Activated CD4-positive, alpha-beta T cell treated with anti-CD3 and anti-CD28 coated beads for 48 hours (primary cell): ENCODE measurements at places on chromosomes 6 and 20.

DNA sequence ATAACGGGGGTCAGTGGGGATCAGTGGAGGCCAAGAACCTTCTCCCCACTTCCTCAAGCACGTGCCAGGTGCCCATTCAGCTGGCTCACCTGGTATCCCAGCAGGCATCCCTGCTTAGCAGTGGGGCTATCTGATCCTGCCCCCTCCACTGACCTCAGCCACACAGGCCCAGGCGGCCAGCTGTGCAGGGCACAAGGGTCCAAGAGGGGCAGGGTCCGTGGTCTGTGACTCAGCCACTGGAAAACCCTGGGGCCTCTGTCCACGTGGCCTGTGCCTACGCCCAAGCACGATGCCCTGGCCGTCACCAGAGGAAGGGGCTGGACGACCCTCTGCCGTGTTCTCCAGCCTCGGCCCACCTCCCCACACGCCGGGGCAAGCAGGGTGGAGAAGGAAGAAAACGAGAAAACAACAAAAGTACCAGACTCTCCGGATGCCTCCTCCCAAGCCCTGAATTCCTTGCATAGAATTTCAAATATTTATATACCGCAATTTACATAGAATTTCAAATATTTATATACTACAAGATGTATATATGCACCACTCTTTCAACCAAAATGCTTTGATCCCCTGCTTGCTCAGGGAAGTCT, 12.1 kb downstream of the PXDC1 start:
- no peak for DNase-seq

GRCh38 chr20:10538768-10539167, 103.7 kb downstream of the SLX4IP start:
- DNase-seq, result no peak

DNA sequence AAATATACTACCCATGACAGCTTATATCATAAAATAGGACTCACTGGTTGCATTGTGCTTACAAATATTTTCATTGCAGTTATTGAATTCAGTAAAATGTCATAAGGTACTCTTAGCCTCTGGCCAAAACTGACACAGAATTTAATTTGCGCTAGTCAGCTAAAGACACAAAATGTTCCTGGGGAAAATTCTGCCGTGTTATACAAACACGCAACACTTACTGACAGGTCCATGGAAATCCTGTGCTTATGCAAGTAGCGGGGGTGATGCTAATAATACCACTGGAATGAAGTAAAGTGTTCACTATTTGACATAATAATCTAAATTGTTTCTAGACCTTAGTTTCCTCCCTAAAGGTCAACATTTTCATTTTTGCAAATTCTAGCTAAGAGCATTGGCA, 354.4 kb upstream of the RSPO3 start:
- no peak for DNase-seq

GRCh38 chr20:9071976-9072726, 3.3 kb downstream of the PLCB4 start:
- DNase-seq, result no peak

GRCh38 chr6:33858804-33859505, 55.2 kb upstream of the MLN start:
- no peak for DNase-seq

DNA sequence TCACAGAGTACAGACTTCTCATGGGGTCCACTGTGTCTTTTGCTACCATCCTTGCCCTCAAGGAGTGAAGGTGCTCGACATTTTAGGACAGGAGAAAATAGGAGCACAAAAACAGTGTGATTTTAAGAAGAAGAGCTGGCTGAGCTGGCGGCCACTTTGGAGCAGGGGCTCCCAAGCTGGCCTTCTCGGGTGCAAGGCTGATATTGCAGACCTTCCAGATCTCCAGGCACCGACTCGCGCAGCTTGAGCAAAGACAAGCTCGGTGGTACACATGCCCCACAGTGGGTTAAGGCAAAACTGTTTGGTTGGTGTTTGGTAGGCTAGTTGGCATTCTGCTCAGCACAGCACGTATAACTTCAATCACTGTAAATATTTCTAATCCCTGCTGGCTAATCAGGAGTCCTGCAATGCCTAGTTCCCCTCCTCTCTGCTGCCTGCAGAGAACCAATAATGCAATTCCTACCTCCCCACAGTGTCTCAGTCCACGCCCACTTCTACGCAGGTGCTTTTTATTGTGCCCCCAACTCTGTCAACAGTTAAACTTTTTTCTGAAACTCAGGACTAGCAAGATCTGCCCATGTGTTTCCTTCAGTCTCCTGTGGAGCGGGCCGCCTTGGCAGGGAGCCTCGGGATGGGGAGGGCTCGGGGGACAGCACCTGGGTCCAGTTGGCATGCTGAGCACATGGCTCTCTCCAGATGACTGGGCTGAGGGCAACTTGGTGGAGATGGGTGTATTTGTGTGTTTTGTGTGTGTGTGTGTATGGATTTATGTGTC, 12.7 kb upstream of the SMOC2 start:
- no peak for DNase-seq

- DNase-seq, result peak; percentile 36
These were observed 28.3 kb downstream of the MRS2 start for GRCh38 chr6:24431045-24431451.

DNA sequence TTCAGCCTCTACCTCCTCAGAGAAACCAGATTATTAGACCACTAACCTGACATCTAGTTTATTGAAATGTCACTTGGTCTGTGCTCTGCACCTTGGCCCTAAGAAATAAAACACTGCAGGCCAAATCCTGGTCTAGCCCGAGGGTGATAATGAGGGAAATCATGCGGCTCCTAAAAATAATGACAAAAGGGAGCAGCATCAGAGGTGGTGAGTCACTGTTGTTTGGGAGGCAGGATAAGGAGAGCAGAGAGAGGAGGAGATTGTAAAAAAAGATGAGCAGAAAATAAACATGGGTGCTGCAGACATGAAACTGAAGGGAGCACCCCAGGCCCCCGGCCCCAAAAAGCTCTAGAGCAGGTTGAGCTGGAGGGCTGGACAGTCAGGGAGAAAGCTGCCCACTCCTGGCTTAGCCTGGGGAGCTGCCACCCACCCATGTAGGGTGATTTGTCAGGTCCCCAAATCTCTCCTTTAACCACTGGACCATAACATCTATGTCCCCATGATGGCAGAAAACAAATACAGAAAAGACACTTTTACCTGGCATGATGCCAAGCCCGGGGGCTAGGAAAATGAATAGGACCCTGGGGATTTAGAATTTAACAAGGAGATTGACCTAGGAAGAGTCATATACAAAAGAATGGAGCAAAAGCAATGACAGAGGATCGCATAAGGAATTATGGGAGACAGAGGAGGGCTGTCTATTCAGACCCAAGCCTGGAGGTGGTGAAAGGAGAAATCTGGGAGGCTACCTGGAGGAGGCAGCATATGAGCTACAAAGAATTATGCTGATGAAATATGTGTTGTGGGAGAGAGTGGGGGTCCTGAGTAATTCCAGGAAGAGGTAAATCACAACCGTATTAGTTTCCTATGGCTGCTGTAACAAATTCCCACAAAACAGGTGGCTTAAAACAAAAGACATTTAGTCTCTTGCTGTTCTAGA, 103.7 kb downstream of the SNAP25 start:
- DNase-seq, result no peak

DNA sequence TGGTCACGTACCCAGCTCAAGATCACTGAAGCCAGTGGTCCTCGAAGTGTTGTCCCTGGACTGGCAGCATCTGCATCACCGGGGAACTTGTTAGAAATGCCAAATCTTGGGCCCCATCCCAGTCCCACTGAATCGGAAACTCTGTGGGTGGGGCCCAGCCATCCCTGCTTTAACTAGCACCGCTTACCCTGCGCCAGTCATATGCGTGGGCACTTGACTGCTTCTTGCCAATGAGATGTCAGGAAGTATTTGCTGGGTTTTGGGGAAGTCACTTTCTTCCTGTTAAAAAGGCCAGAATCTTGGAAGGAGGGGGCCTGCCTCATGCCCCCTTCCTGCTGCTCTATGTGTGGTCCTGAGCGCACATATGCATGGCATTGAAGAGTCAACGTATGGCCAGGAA, 11.7 kb upstream of the SULF2 start:
- no peak for DNase-seq

DNA sequence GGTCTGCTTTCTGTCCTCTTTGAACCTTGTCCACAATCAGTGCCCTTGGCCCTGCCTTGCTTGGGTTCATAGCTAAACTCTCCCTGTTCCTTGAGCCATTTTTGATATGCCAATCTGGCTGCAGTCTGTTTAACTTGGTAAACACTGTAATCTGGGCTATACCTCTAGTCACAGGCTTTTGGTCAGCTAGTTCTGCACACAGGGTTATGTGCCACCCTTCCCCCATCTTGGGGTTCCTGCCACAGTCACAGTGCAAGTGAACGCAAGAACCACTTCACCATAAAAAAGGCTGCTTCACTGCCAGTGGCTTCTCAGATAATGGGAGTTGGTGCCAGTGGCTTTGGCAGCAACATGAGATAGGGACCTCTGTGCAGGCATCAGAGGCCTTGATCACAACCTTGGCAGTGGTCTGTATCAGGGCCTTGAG, 10.9 kb upstream of the ATRN start:
- DNase-seq, result no peak
